ENCODE measurements at places on chromosomes 13 and 19.
A peak's percentile ranks its signal among the peaks of the same experiment; 100 is the strongest.

- no peak for DNase-seq
These were observed 5.5 kb upstream of the CCER2 start for GRCh38 chr19:38917516-38917915.

DNA sequence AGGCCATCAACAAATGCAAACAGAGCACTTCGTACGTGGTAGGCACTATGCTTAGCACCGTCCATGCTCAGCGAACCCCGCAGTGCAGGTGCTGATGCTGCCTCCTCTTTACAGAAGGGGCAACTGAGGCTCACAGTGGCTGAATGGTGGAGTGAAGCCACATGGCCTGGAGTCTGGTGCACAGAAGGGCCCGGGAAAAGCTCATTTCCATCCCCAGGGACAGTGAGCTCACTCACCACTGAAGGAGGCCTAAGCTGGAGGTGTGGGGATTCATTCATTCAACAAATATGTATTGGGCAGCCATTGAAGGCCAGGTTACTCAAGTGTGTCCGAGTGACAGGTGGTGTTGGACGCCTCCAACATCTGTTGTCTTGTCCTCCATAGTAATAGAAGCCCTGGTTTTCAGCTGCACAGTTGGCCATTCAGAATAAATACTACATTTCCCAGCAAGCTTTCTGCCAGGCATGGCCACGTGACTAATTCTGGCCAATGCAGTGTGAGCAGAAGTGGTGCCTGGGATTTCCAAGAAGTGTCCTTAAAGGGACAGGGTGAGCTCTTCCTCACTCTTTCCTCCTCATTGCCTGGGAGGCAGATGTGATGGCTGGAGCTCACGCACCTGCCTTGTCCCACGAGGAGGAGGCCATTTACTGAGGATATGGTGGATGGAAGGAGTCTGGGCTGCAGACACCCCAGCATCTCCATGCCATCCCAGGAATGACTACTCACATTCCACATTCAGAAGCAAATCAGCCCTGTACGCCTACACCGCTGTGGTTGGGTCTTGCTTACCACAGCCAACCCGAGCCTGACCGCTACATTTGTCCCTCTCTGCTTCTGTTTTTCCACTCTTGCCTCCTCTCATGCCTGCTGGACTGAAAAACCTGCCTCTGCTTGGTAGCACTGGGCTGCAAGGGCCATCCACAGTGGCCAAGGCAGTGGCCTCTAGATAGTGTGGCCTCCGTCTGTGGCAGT lies 2.3 kb upstream of the ZNRF4 start:
- peak; percentile 28 for DNase-seq

DNA sequence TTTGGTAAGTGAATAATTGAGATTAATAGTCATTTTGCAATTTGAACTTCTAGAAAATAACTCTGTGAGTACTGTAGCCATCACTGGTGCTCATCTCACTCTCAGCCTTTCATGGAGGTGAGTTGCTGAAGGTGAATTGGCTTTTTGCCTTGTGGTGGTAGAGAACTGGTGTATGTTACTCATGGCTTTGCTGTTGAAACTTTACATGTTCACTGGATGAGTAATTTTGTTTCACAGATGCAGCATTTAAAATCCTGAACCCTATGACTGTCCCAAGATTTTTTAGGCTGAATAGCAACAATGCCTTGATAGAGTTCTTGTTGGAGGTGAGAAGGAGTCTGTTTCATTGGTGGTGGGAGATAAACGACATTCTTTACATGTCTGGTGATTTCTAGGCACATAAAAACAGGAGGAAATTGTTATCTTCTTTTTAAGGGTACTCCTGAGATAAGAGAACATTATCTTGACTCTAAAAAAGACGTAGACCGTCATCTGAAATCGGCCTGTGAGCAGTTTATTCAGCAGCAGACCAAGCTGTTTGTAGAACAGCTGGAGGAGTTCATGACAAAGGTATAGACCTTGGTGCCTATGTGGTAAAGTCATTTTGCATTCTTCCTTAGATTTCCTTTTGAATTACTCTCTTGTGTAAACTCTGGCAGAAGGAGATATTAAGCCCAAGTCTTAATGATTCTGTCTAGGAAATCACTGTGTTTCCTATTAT lies 53.9 kb downstream of the COG3 start:
- DNase-seq: no peak

DNA sequence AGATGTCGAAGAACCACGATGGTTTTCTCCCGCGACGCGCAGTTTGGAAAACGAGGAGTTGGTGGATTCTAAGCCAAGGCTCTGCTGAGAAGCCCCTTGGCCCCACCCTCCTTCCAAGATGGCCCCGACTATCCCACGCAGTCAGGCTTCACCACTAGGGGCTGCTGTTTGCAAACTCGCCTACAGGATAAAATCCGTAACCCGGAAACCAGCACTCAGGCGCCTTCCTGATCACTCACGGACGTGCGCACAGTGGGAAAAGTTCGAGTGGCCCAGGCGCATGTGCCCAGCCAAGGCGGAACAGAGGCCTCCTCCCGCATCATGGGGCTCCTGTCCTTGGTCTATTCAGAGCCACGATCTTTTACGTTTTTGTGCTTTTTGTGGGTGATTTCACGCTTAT lies 19.2 kb upstream of the UQCR11 start:
- peak; percentile 57 for DNase-seq

GRCh38 chr19:28905996-28906395 lies 307.0 kb downstream of the UQCRFS1 start:
- DNase-seq: no peak

DNA sequence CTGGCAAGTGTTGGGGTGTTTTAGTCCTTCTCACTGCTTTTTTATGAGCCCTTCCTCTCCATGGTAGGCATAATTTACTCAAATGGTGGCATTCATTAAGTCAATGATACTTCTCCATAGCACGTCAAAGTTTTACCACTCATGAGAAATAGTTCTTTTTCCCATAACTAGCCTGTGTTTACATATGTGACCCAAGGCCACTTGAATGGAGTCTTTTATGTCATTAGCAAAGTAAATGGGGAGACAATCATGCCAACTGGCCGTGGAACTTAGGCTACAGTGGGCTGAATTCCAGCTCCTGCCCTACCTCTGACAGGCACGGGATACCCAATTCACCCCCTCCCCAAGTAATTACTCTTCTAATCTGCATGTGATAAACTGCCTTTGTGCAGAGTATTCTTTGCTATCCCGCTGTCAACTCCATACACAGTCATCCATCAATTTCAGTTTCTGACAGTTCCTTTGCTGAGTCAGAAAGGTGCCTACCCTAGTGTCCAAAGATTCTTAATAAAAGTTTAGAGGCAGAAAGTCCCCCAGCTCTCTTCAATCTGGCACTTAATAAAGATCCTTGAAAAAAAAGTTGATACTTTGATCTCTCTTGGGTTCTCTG lies 16.9 kb downstream of the PROSER1 start:
- no peak for DNase-seq

DNA sequence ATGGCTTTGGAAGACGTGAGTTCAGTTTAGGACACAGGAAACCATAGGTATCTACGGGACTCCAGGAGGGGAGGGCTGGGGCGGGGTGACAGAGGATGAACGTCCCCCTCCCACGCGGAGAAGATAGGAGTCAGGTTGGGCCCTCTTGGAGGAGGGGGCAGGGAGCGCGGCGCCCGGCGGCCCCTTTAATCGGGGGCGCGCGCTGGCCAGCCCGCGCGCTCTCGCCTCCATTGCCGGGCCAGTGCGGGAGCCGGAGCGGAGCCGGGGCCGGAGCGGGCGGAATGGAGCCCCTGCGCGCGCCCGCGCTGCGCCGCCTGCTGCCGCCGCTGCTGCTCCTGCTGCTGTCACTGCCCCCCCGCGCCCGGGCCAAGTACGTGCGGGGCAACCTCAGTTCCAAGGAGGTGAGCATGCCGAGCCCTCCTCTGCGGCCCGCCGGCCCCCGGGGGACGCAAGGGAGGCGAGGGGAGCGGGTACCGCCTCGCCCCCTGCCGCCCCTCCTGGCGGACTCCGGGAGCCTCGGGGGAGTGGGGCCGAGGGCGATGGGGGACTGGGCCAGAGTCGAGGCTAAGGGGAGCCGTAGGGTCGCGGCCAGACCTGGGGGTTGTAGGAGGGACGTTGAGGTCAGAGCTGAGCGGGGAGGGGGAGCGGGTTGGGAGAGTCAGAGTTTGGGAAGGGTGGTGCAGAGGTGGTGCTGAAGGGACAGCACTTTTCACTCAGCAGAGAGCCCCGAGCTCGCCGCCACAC lies at the start of gene TMEM145:
TMEM145 (plus strand) TSS at position 214 of the 744 bp plus-strand sequence; CDS start at position 282, 68 bp downstream.
- peak; percentile 69 for DNase-seq

DNA sequence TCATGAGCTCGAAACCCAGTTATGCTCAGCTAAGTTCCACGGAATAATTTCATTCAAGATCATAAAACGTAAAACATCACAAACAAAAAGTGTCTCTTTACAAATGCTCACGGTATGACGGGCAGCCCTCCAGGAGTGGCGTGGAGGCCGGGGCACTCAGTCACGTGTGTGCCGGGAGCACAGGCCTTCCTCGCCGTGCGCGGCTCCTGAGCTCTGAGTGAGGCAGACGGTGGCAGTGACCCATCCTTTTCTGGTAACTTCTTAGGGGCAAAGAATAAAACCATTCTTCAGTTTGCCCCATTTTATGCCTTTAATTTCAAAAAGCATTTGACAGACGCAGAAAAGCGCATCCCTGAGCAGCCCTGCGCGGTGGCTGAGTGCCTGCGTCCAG lies 72.8 kb downstream of the ATP11A start:
- DNase-seq: no peak

GRCh38 chr19:35793381-35794165 lies 18.2 kb downstream of the ARHGAP33 start:
- DNase-seq: no peak

DNA sequence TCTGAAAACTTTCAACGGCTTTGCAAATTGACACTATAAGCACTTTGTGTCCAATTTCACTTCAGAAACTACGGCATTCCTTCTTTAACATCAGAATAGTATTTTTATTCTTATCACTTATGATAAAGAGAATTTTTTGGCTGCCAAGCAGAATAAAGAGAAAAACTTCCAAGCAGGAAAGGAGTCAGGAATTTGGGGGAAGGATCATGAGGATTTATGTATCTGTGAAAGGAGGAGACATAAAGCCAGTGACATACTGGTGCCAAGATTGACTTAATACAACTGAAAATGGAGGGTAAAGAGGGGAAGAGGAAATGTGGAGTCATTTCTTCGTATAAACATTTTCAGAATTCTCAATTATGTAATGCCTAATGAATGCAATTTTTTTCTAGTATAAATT lies 94.7 kb downstream of the RBM26 start:
- DNase-seq: no peak

- DNase-seq: peak; percentile 31
These were observed 32.6 kb downstream of the ERCC5 start for GRCh38 chr13:102878481-102878880.

- DNase-seq: no peak
These were observed 3.6 kb downstream of the JOSD2 start for GRCh38 chr19:50507376-50507775.

DNA sequence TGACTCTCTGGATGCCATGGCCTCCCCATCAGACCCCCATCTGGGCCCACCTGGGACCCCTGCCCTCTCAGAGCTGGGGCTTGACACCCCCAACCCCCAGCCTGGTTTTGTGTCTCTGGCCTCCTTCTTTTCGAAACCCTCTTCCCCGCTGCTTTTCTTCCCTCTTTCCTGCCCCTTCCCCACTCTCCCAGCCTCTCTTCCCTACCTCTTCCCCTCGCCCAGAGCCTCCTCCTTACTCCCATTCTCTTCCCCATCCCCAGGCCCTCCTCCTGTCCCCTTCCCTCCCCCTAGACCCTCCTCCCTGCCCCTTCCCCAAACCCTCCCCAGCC lies 2.1 kb downstream of the TNFSF9 start:
- DNase-seq: no peak

DNA sequence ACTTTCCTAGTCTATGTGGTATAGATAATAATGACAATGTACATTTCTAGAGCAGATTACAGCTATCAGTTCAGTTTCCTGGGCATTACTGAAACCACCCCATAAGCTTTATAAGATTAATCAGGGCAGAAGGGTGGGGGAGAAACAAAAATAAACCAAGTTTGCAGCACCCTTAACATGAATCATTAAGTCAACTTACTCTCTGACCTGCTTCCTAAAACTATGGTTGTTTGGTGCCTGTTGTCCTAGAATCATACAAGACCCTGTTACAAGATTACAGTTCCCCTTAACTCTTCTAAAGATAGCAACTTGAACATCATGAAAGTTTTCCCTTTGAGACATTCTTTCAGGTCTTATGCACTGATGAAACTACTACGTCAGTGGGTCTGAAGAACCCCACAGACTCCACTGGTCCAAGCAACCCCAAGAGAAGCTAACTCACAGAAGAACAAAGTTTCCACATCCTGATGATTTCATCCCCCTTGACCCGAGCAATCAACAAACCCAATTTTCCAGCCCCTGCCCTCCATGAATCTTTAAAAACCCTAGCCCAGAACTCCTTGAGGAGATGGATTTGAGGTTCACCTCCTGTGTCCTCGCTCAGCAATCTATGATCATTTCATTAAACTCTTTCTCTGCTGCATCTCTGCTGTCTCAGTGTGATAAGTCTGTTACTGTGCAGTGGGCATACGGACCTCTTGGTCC lies 336.5 kb downstream of the FOXO1 start:
- no peak for DNase-seq

- DNase-seq: no peak
These were observed 12.8 kb upstream of the SAMD1 start for GRCh38 chr19:14103310-14103709.

DNA sequence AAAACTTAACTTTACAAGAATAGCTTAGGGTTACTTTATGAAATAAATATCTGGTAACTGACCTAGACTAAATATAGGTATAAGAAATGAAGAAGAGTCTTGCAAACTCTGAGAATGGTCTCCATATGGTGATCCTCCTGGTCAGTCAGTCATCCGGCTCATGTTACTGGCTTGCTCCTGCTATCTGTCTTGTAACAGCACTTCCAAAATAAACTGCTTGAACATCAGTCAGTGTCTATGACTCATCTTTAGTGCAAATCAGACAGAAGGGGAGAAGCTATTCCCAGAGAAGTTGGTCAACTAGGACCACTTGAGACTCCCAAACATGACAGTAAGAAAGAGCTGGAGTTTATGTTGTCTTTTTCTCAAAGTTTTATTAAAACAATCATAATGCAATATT lies 1550.9 kb downstream of the PCDH9 start:
- no peak for DNase-seq

GRCh38 chr19:48815870-48816501 lies 5.2 kb upstream of the BCAT2 start:
- DNase-seq: no peak

DNA sequence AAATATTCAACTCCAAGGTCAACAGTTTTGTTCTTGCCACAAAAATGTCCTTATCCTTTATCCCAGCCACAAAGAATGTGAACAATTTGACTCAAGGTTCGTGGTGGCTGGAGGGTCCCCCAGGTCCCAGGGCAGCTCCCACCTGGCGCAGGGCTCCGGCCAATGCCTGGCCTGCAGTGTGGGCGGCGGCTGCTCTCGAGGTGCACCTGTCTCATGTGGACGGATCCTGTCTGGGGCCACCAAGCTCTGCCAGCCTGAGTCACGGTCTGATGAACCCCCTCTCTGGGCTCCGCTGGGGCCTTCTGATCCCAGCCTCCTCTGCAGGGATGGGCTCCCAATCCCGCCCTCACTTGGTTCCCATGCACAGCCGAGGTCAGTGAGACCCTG lies 49.4 kb downstream of the GAS6 start:
- no peak for DNase-seq

GRCh38 chr13:93116809-93117208 lies 109.8 kb upstream of the GPC6 start:
- DNase-seq: no peak

Data from cerebellar cortex (tissue), 1 donor.